Upper lobe of left lung (tissue), 6 donors: ENCODE measurements at places on chromosomes 16 and 17. TPM values are rescaled to one million over a fixed set of nuclear protein-coding genes. Genes with fewer than 3 reads are reported as not detected.
A peak's percentile ranks its signal among the peaks of the same experiment; 100 is the strongest.

- no peaks in the 10 kb centered on the region for H3K4me1 ChIP-seq
- H3K4me3 ChIP-seq = no peak overlapping the region
- H3K27ac ChIP-seq = peak overlapping the region; percentile 4
- no peaks in the 10 kb centered on the region for H3K36me3 ChIP-seq
These were observed 26.0 kb downstream of the NECAB2 start for GRCh38 chr16:83994087-83994486.

GRCh38 chr17:43713494-43714162 lies 45.0 kb downstream of the SOST start:
- H3K27ac ChIP-seq = peak overlapping the region; percentile 7
- H3K4me3 ChIP-seq = peak overlapping the region; percentile 40
- peak; percentile 87 for DNase-seq

DNA sequence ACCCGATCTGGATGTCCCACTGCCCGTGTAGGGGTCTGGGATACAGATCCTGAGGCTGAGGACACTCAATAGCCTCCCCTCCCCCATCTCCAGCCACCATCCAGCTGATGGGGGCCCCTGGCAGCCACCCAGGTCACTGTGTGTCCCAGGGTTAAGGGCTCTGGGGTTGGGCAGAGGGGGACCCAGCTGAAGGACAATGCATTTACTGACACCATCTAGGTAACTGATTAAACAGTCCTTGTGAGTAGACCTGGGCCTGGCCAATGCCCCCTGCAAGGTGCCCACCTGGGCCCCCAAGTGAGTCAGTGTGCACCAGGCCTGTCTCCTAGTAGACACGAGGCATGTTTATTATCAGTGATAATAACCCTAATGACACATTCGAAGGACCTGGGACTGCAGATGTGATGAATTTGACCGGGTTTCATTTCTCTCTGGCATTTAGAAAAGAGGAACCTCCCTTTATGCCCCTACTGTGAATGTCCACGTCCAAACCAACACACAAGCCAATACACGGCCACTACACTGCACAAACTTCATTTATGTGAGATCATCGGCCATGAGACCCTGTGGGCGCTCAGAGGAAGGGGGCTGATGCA lies 261.9 kb upstream of the FOXF1 start:
- no peaks in the 10 kb centered on the region for H3K4me1 ChIP-seq
- no peak overlapping the region for H3K4me3 ChIP-seq
- H3K27ac ChIP-seq = no peak overlapping the region
- DNase-seq = no peak
- H3K36me3 ChIP-seq = no peaks in the 10 kb centered on the region
- H3K27me3 ChIP-seq = no peaks in the 10 kb centered on the region

GRCh38 chr17:2804912-2805311 lies 8.7 kb downstream of the RAP1GAP2 start:
- H3K27ac ChIP-seq = no peak overlapping the region
- H3K4me1 ChIP-seq = no peaks in the 10 kb centered on the region
- H3K27me3 ChIP-seq = no peaks in the 10 kb centered on the region
- H3K36me3 ChIP-seq = no peaks in the 10 kb centered on the region

The NOB1 gene
- 38.1 TPM for total RNA-seq

DNA sequence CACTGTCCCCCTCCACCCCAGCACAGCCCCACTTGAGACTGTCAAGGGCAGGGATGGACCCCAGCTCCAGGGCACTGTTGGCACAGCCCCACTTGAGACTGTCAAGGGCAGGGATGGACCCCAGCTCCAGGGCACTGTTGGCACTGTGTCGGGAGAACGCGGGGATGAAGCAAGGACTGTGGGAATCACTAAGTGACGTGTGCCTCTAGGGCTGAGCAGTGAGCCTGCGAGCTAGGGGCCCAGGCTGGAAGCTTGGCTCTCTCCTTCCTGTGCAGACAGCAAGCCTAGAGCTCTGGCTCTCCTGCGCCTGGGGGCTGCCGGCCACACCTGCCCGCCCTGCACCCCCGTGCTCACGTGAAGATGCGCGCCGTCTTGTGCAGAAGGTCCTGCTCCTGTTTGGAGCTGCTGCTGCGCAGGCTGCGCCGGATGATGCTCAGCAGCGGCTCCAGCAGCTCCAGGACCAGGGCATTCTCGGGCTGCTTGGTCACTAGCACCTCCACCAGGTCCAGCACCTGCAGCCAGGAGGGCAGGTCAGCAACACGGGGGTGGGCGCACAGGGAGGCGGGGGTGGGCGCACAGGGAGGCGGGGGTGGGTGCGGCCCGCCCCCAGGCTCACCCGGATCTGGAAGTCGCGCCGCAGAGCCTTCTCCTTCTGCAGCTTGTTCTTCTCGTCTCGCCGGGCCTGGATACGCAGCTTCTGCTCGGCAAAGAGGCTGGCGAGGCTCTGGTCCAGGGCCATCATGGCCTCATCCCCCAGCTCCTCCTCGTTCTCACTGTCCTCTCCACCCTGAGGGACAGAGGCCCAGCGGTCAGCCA lies 10.8 kb downstream of the MYBBP1A start:
- no peak overlapping the region for H3K4me3 ChIP-seq
- H3K27ac ChIP-seq = no peak overlapping the region
- peaks cover 68% of the 10 kb centered on the region for H3K36me3 ChIP-seq
- no peak for DNase-seq

The TBC1D3E gene
- total RNA-seq = not detected

DNA sequence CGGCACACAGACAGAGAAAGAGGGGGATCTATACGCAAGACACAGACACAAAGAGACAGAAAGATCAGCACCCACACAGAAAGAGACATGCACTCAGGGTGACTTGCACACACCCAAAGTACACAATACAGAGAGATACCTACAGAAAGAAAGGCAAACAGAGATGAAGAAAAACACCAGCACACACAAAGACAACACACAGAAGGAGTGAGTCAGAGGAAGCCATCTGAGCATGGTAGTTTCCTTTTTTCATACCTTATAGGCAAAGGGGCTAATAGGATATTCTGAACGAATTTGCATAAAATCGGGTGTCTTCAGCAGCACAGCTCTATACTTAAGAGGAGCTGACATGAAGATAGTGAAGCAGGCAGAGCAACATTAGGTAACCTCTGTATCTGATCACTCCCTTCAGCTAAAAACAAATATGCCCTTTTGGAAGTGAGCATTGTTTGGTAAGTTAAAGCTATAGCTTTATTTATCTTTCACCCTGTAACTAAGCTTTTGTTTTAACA lies 198.6 kb downstream of the AATF start:
- no peak for DNase-seq
- no peaks in the 10 kb centered on the region for H3K36me3 ChIP-seq
- H3K4me3 ChIP-seq = no peak overlapping the region
- H3K4me1 ChIP-seq = no peaks in the 10 kb centered on the region
- H3K27ac ChIP-seq = no peak overlapping the region
- no peaks in the 10 kb centered on the region for H3K27me3 ChIP-seq

The STARD3 gene
- total RNA-seq = 86.3 TPM
